CD4-positive, alpha-beta T cell treated with Interleukin-21 for 1 hour (primary cell): ENCODE measurements at places on chromosomes 6 and 20.

DNA sequence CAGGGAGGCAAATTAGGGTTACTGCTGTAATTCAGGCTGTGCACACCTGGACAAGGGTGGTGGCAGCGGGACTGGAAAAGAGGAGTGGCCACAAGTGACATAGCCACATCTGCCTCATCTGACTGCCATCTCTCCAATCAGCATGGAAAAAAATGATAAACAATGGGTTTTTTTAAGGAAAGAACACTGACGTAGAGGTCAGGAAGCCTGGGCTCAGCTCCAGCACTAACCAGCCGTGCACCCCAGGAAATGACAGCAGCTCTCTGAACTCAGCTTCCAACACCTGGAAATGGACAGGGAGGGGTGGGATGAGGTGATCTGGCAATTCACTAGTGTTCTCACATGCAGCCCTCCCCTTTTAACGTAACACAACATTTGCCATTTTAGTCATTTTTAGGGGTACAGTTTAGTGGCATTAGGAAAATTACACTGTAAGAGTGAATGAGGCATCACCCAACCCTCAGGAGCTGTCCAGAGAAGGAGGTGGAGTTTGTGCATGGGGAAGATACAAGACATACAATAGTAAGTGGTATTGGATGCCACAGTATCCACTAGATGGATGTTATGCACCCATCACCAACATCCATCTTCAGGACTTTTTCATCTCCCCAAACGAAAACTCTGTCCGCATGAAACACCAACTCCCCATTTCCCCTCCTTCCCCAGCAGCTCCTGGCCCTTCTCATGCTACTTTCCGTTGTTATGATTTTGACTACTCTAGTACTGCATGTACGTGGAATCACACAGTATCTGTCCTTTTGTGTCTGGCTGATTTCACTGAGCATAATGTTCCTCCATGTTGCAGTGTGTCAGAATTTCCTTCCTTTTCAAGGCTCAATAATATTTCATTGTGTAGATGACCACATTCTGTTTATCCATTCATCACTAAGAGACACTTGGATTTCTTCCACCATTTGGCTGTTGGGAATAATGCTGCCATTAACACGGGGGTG is 215.5 kb upstream of the ECI2 start:
- DNase-seq = no peak

DNA sequence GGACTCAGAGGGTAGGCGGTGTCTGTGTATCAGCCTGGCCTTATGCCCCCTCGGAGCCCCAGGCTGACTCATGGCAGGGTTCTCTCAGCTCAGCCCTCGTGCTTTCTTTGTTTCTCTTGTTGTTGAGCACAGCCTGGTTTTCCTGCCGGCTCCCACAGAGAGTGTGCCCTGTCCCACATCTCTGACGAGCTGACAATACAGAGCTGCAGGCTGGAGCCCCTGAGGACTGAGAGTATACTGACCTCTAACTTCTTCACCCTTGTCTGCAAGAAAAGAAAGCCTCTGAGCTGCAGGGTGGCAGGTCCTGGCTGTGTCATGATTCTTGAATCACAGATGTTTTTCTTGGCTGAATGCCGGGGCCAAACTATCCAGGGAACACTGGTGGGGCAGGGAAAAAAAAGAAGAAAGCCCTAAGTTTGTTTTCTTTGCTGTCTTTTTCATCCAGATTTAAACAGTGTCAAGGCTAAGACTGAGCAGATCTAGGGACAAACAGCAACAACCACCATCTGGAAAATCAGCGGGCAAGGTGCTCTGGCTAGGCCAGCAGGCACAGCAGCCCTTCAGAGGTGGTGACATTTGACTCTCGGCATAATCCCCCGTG is 63.3 kb upstream of the ZNF133 start:
- DNase-seq = no peak

- DNase-seq = no peak
Measured at GRCh38 chr6:129764761-129765407, 54.9 kb upstream of the ARHGAP18 start.

- DNase-seq = no peak
Measured at GRCh38 chr6:45086360-45087084, 241.6 kb upstream of the RUNX2 start.

DNA sequence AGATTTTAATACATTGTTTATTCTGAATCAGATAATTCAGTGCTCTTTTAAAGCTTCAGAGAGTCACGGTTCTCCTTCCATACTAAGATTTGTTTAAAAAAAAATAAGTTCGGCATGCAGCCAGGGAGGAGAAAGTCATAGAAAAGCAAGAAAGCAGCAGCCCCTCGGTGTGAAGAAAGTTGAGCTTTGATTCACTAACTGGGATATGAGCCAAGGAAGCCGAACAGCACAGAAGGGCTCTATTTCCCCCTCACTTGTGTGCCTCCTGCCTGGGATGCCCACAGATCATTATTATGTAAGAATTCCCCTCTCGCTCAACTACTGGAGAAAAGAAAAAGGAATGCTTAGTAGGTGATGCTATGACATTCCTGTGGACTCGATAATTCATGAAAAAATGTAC is 69.3 kb upstream of the SYNJ2 start:
- DNase-seq = no peak

DNA sequence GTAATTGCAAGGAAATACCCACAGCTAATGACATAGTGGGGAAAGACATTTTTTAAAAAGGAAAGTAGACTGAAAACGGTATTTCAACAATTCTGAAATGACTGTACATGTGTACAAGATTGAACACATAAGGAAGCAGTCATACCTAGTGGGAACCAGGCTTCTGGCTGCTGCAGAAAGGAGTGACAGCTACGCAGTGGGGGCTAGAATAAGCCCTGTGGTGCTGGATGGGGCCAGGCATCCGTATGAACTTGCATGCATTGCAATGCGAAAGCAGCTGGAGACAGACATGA is 54.9 kb upstream of the GPR31 start:
- no peak for DNase-seq

DNA sequence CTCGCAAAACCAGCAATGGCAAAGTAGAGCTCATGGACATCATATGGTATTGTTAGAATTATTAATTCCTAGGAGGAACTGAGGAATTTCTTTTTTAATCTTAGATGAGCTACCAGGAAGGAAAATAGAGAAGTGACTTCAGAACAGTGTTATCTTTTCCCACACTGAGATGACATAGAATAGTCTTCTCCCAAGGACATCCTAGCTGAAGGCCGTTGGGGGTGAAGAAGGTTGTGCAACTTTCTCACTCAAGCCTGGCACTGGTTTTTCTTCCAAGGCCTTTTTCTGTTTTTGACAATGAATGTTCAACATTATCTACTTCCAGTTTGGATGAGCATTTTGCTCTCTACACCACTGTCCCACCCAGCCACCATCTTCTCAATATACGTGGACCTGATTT is 35.8 kb upstream of the MAS1 start:
- DNase-seq = no peak

- DNase-seq = no peak
Measured at GRCh38 chr20:19977373-19977770, 39.8 kb upstream of the NAA20 start.

DNA sequence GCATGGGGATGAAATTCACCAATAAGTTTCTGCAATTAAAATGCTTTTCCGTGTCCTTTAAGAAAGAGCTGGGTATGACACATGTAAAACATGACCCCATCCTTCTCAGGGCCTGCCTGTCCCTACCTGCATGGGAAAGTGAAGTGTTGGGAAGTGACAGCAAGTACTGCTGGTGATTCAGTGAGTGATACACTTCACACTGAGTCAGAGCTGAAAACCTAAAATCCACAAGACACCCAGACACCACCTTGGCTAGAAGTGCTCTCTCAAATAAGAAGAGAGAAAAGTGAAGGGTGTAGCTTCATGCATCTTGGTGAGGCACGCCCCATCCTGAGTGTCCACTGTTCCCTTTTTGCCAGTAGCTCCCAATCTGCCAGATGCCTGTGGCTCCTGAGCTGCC is 3.3 kb downstream of the RAB22A start:
- DNase-seq = no peak

DNA sequence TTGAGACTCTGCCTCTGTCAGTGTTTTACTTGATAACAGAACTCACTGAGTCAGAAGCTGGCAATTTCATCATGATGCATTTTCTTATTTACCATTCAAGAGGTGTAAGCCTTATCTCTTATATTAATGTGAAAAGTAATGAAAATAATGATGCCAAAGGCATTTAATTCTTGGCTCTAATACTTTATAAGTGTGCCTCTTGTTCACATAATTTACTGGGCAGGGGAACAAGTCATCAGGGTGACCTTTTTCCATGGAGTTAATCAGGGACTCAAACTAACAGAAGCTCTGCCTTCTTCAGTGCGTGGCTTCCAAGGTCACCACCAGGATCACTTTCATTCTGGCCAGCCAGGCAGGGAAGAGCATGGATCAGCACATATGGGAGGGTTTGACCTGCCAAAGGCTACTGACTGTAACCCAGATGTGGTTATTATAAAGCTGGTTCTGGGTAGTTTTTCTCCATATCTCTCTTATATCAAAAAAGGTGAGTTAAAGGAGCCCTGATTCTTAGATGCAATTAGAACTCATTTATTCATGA is 5.2 kb upstream of the PLCB1 start:
- DNase-seq = no peak

DNA sequence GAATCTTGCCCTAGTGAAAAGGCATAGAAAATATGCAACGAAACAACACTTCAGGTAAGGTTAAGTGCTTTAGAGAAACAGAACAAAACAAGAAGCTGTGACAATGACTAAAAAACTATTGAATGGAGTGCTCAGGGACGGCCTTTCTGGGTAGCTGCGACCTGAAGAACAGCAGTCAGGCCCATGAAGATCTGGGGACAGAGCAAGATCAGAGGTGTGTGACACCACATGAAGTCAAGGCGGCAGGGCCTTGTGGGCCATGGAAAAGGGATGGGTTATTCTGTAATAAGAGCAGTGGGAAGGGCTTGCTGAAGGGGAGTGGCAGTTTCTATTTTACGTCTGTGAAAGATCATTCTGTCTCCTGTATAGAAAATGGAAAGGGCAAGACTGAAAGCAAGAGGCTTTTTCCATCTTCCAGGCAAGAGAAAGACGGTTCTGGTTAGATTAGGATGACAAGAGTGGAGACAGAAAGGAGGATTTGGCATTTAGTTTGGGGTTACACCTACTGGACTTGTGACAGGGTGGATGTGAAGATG is 5.1 kb downstream of the UBE2V1 start:
- DNase-seq = no peak

GRCh38 chr20:44057698-44058675 is 129.0 kb downstream of the JPH2 start:
- no peak for DNase-seq

- no peak for DNase-seq
Measured at GRCh38 chr6:37285861-37286311, 27.9 kb upstream of the TMEM217 start.

DNA sequence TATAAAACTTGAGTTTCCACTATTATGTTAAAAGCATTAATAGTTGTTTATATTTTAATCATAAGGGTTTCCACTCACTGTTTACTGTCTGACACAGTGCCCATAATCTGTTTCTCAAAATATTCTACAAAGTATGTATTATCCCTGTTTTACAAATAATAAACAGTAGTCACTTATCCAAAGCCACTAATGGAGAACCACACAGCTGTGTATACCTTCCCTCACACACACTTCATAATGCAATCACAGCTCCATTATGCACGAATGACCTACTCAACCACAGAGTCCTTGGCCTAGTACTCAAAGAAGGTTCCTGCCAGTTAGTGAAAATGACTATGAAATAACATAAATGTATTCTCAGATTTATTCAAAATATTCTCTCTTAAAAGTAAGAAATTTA is 103.1 kb downstream of the EPB41L2 start:
- DNase-seq = no peak

- DNase-seq = peak; percentile 60
Measured at GRCh38 chr6:164039954-164040375, 625.4 kb downstream of the QKI start.

GRCh38 chr20:60160451-60161145 is 202.4 kb downstream of the CDH26 start:
- DNase-seq = no peak

DNA sequence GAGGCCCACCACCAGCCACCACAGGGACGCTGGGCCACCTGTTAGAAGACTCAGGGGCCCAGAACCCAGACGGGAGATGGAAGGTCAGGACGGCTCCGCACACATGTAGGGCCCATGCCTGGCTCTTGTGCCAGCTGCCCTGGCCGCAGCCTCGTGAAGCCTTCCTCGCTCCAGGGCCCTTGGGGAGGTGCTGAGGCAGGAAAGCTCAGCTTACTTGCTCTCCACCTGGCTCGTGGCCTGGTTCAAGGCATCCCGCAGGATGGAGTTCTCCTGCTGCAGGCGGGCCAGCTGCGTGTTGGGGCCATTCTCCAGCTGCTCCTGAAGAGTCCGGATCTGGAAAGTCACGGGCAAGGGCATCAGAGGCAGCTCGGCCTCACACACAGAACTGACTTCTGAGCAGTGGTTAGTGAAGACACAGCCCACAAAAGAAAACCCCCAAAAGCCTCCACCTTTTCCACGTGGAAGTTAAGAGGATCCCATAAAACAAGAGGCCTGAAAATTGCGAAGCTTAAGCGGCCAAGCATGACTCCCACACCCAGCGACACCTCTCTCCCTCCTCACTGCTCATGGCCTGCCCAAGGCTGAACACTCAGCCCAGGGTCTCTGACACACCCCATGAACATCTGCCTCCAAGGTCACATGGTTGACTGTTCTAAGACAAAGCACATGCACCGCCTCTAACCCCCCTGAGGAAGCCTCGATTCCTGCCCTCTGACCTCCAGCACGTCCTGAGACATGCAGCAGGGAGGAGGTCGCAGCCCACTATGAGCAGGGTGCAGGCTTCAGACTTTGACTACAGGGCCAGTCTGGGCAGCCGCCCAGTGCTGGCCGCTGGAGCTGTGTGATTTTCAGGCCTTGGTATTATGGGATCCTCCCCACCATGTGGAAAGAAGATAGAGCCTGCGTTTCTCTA is 46.5 kb downstream of the RRBP1 start:
- DNase-seq = no peak

GRCh38 chr20:43528258-43528875 is 20.9 kb downstream of the L3MBTL1 start:
- no peak for DNase-seq

GRCh38 chr6:112300896-112301295 is 46.2 kb upstream of the RFPL4B start:
- no peak for DNase-seq

GRCh38 chr6:88535306-88535705 is 369.2 kb upstream of the CNR1 start:
- no peak for DNase-seq

GRCh38 chr20:48771542-48771941 is 56.3 kb downstream of the PREX1 start:
- DNase-seq = no peak

DNA sequence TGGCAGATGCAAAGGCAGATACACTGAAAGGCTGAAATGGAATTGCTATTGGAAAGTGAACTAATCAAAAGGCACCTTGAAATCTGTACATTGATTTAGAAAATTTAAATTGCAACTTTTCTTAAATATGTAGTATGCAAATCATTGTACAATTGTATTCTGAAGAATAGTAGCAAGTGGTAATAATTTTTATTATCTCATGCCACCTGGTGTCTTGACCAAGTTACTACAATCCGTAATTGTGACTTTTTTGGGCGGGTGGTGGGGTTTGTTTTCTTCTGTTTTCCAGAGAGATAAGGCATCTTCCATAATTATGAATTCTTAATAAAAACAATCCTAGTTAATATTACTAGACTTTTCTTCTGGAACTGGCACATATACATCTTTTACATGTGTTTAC is 12.5 kb upstream of the BCKDHB start:
- peak; percentile 44 for DNase-seq
